ENCODE measurements at places on chromosomes 5 and 9.

- DNase-seq = no peak
Observed at GRCh38 chr9:88641456-88642240, 106.7 kb downstream of the NXNL2 start.

DNA sequence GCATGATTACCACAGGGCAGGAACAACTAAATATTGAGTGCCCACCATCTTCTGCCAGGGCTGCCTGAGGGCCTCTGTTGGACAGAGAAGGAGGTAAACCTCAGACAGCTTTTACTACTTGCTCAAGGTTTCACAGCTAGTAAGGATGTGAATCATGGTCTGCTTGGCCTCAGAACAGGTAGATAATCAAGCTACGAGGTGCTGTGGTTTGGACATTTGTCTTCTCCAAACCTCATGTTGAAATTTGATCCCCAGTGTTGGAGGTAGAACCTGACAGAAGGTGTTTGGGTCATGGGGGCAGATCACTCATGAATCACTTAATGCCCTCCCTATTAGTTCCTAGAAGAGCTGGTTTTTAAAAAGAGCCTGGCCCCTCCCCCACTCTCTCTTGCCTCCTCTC is 541.2 kb upstream of the TRPC7 start:
- no peak for DNase-seq

- DNase-seq = no peak
Observed at GRCh38 chr5:90233476-90233875, 176.1 kb downstream of the CETN3 start.

DNA sequence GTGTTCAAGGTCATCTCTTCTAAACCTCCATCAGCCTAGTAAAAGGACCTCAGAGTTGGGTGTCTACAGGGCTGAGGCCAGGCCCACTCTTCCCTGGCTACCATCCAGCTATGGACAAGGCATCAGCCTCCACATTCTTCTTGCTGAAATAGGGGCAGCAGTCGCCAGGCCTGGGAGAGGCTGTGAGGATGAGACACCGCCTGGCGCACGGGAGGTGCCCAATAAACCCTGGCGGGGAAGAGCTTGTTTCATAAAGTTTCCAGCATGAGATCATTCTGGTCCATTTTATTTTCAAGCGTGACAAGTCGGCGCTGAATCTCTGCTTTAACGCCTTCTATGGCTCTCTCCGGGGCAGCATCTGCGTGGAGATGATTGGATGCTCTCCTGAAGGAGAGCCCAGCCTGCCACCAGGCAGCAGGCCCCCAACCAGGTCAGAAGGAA is 153.4 kb downstream of the OLFM1 start:
- DNase-seq = no peak

- DNase-seq = no peak
Observed at GRCh38 chr9:116589392-116590354, 97.4 kb upstream of the TRIM32 start.

DNA sequence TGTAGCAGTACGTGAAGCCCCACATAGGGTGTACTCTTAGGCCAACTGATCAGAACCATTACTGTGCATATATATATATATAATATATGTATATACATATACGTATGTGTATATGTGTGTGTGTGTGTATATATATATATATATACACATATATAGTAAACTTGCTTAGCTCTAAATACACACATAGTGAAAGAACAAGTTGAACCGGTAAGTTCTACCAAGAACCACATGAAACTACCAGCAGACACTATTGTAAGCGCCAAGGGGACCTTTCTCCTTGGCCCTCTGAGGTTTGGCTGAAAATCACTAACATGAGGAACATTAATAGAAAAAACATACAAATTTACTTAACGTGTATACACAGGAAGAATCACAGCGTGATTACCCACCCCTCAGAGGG is 1.8 kb upstream of the TARS1 start:
- no peak for DNase-seq

DNA sequence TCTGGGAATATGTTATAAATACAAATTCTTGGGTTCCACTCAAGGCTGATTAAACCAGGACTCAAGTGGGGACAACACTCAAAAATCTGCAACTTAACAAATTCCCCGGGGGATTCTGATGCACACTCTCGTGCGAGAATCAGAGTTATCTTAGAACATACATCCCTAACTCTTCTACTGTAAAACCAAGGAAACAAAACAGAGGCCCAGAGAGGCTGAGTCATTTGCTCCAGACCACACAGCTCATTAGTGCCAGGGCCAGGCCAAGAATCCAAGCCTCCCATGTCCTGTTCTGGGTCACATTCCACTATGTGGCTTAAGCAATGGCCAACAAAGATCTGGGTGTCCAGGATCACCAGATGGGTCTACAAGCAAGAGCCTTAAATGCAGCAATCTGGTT is 166.0 kb downstream of the ADAMTS12 start:
- no peak for DNase-seq

GRCh38 chr5:11962122-11962521 is 57.9 kb upstream of the CTNND2 start:
- no peak for DNase-seq

- DNase-seq = no peak
Observed at GRCh38 chr9:99578666-99579065, 243.0 kb upstream of the NR4A3 start.

- DNase-seq = no peak
Observed at GRCh38 chr9:76302947-76303550, 91.2 kb downstream of the RFK start.

DNA sequence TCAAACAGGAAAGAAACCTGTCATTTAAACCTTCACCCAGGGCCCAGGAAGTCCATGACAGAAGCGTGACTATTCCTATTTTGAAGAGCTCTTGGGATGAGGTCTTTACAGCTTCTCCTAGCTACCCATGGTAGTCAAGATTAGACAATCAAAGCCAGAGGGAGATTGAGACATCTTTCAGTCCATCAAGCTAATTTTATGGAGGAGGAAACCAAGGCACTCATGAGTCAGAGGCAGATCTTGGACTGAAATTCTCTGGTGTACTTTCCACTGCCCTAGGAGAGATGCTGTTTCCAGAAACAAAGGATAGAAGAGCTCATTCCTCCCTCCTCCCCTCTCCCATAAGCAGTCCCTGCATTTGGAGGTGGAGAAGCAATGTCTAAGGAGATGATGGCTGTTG is 9.2 kb downstream of the TNFSF8 start:
- no peak for DNase-seq

DNA sequence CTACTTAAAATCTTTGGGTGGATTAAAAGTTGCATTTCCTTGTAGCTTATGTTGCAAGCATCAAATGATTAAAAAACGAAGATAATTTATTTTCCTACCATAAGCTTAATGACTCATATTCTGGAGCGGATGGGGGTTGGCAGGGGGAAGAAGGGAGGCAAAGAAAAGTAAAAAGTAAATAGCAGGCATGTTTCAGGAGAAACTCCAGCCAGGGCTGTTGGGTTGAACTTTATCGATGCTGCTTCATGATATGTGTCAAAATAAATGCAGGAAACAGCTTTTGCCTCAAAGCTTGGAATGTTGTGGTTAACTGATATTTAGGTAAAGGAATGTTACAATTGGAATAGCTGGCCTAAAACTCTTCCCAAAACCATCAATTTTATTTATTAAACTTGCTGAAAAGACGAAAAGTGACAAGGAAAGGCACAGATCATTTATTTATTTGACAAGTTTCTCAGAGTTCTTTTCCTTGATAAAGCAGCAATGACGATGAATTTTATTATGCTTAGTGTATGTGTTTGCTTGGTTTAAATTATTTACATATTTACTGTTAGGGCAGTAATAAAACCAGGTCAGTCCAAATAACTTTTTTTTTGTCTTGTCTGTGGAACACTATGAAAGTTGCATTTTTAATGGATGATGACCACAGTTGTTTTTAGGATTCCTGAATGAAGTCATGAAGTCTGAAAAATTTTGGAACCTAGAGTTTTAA is 177.9 kb downstream of the PCSK1 start:
- no peak for DNase-seq

GRCh38 chr5:40798801-40799210 is 632 bp upstream of the PRKAA1 start:
- no peak for DNase-seq

DNA sequence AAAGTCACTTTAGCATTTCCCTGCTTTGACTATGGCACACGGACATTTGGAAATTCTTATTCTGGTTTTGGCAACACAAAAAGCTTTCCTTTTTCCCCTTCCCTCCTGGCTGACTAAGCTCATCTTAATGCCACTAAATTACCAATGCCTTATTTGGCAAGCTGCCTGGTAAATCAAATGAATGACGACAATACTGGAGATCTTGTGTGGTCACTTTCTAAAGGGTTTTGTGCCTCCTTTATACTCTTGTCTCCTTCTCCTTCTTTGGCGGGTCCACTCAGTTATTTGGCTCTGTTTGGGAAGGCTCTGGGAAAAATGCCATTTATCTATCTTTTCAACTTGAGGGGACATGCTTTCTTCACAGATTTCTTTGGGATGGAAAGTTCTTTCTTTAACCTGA is 34.9 kb downstream of the SH3GL2 start:
- DNase-seq = no peak

DNA sequence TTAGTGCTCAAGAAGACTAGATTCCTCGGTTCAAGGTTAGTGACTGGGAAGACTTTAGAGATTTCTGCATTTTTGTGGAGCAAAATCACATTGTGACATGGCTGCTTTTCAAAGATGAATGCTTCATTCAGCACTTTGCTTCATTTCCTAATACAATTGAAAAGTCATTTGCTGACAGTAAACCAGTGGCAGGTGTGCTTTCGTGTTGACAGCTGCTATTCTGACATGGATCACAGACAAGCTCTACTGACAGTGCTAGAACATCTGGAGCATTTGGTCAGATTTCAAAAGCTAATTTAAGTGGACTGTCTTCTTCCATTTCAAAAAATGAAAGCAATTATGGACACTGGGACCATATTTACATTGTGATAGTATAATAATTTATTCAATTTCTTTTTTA is 1060.1 kb downstream of the PTPRD start:
- no peak for DNase-seq

DNA sequence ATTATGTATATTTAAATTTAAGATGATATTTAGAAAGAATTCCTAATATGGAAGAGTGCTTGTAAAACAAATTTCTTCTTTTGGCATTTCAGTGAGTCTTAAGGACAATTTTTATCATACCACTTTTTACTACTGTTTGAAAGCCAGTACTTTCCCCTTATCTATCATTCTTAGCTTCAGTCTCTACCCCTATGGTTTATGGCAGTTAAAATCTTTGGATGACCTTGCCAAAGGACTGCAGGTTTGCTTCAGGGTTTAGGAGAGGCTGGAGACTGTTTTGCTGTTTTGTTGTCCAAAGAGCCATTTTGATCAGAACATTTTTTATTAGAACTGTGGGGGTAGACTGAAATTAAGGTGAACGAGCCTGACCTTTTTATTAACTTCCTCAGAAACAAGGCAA is 30.8 kb downstream of the SLC38A9 start:
- no peak for DNase-seq

GRCh38 chr9:123401879-123402513 is 46.0 kb downstream of the CRB2 start:
- DNase-seq = no peak

- no peak for DNase-seq
Observed at GRCh38 chr5:59721741-59722140, 171.8 kb downstream of the PDE4D start.

- DNase-seq = no peak
Observed at GRCh38 chr9:137461316-137461662, 2.2 kb upstream of the NSMF start.

DNA sequence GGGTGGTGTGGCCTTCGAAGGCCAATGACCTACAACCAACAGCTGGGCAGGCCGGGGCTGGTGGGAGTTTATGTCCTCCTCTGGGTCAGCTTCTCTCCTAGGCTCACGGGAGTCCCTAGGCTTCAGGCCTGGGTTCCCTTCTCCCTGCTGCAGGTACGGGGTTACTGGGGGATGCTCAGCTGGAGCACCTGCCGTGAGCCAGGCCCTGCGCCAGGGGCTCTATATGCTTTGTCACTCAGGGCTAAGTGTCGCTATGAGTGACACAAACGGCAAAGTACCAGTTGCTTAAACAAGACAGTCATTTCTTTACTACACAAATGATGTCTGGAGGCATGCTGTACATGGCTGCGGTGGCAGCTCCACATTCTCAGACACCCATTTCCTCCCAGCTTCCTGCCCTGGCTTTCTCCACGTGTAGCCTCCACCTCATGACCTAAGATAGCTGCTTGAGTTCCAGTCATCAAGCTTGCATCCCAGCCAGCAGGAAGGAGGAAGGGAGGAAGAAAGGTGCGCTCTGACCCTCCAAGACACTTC is 22.5 kb upstream of the NINJ1 start:
- no peak for DNase-seq

- no peak for DNase-seq
Observed at GRCh38 chr9:10094563-10094962, 518.2 kb downstream of the PTPRD start.

DNA sequence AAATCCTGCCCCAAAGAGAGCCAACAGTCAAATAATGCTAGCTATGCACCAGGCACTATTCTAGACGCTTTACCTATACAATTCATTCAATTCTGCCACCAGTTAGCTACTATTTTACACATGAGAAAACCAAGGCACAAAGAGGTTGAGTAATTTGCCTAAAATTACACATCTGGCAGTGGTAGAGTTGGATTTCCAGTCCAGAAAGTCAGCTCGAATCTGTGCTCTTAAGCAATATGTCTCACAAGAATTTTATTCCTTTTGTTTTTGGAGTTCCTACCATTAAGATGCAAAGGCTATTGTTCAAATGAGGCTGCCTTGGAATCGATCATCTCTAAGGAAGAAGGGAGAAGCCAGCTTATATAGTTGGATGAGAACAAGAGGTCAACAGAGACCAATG is 256.9 kb upstream of the RASA1 start:
- no peak for DNase-seq

GRCh38 chr5:148208226-148208625 is 5.4 kb downstream of the SPINK6 start:
- DNase-seq = no peak

DNA sequence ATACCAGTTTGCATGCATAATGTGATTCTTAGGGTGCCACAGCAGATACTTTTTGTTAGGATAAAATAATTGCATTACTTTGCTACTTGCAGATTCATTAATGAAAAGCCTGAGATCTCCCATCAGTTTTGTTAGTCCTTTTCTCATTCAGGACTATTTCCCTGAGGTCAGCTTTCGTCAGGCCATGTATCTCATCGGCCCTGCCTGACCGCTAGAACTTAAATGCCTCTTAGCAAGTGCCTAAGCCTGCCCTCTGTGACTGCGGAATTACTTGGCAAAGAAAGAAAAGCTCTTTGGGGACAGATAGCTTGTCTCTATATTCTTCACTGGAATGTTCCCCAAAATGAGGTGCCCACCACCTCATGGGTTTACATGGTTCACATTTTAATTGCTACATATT is 147.8 kb downstream of the KCTD16 start:
- DNase-seq = no peak
